ENCODE measurements at places on chromosomes 16 and 17.
A peak's percentile ranks its signal among the peaks of the same experiment; 100 is the strongest.

- no peak for DNase-seq
Measured at GRCh38 chr17:78661093-78661770, 84.0 kb upstream of the DNAH17 start.

GRCh38 chr16:9525037-9525436, 433.6 kb downstream of the HAPSTR1 start:
- DNase-seq = no peak

DNA sequence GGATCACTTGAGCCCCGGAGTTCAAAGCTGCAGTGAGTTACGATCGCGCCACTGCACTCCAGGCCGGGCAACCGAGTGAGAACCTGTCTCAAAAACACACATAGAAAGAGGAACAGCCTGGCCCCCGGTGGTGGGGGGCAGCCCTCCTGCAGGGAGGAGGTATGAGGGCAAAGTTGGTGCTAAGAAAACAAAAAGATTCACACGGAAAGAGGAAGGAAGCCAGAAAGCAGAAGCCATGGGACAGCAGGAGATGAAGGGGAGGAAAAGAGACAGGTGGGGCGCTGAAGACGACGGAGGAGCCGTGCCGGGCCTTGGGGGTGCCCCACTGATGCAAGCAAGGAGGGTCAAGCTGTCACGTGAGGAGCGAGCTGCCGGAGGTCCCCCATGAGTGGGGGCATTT, 8.2 kb upstream of the C16orf74 start:
- no peak for DNase-seq

DNA sequence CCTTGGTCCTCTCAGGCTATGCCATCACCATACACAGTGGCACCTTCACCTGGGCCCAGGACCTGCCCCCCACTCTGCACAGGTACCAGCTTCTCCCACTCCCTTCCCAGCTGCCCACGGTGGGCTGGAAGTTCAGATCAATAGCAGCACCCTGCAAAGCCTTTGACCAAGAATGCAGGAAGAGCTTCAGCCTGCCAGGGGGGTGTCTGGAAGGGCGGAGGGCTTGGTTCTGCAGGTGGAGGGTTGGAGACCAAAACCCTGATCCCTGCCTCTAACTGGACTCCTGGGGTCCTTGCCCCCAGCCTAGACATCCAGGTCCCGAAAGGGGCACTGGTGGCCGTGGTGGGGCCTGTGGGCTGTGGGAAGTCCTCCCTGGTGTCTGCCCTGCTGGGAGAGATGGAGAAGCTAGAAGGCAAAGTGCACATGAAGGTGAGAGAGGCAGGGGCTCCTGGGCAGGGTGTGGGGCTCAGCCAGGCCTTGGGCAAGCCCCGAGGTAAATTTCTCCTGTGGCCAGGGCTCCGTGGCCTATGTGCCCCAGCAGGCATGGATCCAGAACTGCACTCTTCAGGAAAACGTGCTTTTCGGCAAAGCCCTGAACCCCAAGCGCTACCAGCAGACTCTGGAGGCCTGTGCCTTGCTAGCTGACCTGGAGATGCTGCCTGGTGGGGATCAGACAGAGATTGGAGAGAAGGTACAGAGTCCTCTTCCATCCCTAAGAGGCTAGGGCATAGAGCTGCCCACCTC, 34.3 kb downstream of the ABCC3 start:
- DNase-seq = no peak

GRCh38 chr17:38353086-38353604, 1.5 kb downstream of the SOCS7 start:
- DNase-seq = no peak

- peak; percentile 86 for DNase-seq
Measured at GRCh38 chr17:28725660-28726225, 290 bp downstream of the TLCD1 start.

GRCh38 chr17:82590881-82591539, 57.2 kb downstream of the WDR45B start:
- no peak for DNase-seq

DNA sequence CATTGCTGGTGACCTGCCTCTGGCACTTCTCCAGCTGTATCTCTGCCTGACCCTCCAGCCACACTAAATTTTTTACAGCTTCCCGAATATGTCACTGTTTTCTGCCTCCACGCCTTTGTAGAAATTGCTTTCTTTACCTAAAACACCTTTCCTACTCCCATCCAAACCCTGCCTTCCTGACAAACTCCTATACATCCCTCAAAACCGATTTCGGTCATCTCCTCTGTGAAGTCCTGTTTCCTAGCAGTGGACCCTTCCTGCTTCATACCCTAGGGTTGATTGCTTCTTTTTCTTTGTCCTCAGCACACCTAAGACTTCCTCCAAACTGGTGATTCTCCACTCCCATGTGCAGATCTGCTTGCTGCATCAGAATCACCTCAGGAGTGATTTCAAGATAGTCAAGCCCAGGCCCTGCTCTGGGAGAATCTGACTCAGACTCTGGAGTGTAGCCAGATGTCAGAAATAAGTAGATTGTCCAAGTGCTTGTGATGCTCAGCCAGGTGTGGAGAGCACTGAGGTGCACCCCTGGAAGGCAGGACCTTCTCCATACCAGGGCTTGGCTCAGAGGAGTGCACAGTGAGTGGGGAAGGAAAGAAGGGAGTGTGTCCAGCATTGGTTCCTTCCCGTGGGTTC, 184.2 kb downstream of the COPRS start:
- DNase-seq = peak; percentile 49

GRCh38 chr16:60682219-60682618, 1354.0 kb downstream of the CDH8 start:
- no peak for DNase-seq

DNA sequence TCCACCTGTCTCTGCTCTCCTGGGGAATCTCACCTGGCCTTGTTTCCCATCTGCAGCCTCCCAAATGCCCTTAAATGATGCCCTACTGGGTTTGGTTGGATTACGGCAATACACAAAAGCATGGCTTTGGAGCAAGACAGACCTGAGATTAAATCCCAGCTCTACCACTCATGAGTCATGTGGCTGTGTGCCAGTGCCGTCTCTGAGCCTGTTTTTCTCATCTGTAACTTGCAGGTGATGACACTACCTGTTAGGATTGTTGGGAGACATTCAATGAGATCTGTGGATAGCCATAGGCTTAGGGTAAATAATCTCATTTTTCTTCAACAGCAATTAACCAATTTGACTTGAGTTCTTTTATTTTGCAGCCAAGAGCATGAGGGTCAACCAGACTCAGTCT, 240.3 kb downstream of the MAF start:
- no peak for DNase-seq

GRCh38 chr17:42111871-42112551, 503 bp downstream of the DHX58 start:
- peak; percentile 27 for DNase-seq

GRCh38 chr17:71098071-71098470, 928.7 kb downstream of the KCNJ2 start:
- no peak for DNase-seq

DNA sequence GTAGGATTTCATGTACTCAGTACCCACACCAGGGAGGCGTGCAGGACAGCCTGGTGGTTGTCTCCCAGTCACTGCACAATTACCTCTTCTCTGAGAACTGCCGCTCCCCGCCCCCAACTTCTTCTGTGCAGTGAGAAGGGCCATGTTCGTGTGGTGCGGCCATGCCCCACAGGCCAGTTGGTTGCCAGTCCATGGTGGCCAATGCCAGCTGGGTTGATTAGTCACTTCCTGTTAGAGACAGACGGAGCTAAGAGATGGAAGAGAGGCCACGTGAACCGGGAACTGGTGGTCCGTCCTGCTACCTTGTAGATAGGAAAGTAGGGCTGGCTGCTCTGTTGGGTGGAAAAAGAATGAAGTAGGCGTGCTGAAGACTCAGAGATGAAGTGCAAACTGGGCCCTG, 206.5 kb downstream of the ABCC12 start:
- DNase-seq = no peak

DNA sequence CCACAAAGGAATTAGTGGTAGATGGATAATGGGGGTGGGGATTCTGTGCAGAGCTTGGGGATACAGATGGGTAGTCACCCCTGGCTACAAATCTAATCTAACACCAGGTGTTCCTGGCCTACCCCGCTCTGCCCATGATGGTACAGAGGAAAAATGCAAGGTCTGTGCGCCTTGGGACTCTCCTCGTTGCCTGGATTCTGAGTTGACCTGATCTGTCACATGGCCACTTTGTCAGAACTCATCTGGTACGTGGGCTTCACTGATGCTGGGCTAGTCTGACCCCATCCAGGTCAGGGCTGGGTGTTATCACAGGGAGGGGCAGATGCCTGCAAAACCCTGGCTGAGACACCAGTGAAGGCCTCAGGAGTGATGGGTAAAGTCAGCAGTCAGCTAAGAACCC, 5.2 kb downstream of the ZNF764 start:
- DNase-seq = no peak

- DNase-seq = peak; percentile 20
Measured at GRCh38 chr17:13702266-13702665, 100.5 kb upstream of the HS3ST3A1 start.

DNA sequence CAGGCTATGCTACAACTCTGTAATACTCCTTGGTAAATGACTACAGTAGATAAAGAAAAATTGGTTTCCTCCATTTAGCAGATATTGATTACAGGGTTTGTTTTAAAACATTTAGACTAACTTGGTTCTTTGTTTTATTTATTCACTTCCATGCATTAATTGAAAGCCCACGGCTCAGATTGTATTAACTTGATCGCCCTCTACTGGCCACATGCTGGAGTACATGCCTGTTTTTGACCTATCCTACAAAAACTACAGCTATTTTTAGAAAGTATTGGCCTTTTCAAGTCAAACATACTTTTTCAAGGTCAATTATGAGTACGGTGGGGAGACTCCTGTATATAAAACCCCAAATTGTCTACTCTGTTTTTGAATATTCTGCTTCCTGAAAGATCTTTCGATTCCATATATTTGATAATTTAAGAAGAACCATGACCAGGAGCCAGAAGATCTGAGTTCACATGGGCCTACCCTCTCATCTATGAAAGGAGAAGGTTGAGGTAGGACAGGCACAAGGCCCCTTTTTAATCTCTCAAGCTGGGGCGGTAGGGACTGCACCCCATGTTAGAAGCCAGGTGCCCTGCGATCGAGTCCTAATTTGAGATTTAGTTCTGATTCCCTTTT, 51.8 kb downstream of the CA10 start:
- peak; percentile 29 for DNase-seq

DNA sequence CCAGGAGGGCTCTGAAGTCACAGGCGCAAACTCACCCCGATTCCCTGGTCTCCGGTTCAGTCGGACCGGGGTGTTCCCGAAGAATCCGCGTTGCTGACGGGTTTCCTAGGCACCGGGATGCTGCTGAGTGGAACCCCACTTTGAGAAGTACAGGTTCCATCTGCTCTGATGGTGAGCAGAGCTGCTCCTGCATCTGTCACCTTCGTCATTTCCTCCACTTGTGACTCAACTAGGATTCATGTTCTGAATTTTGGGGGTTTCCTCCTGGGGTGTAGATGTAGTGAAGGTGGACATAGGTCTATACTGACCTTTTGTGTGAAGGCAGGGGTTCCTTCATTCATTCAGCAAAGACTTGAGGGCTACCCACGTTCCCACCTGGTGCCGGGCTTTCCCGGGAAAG, 25.0 kb downstream of the LGALS3BP start:
- no peak for DNase-seq

GRCh38 chr16:47046726-47047523, 73.5 kb upstream of the DNAJA2 start:
- no peak for DNase-seq

DNA sequence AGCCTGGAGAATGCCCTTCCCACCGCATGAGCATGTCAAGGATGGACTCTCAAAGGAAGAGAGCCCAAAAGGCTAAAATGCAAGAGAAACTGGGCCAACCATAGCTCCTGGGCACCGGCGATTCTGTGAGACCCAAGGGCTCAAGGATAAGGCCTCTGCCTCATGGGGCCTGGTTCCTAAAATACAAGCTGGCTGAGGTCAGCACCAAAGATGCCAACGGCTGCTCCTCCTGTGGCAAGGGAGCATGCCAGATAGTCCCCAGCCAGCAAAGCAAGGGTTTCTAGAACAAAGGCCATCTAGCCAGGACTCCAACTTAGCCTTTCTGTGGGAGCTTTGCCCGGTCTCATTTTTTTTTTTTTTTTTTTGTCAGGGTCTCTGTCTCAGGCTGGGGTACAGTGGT, 20.1 kb downstream of the GPRC5B start:
- DNase-seq = no peak

DNA sequence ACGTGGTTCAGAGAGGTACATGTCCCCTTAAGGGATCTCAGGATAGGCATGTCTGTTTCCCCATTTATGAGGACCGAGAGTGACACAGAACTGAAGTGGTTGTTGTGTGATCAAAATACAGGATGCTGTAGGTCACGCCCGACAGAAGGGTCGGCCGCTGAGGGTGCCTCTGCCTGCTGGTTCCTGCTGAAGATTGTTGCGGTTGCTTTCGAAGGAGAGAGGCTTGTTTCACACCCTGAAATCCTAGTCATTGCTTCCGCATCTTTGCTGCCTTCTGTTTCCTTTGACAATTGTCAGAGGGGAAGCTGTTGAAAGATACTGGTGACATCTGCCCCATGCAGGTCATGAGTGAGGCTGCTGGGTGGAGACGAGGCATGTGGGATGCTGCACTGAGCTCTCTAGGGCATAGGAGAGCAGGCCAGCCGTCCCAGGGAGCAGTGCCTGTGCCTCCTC, 3.8 kb upstream of the NAT9 start:
- no peak for DNase-seq

DNA sequence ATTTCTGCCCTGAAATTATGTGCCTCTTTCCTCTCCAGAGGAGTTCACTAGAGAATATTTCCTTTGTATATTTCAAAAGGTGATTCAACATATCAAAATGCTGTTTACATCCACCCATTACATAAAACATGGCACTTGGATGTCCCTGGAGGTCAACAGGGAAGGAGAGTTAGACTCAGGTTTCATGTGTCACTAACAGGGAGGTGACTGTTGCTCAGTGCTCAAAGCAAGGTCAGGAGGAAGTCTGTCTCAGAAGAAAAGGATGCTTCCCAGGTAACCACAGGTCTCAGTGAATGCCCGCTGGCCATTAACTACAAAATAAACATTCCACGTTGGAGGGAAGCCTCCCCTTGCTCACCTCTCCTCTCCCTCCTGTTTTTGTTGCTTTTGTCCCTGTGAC, 198.6 kb downstream of the AXIN2 start:
- no peak for DNase-seq

DNA sequence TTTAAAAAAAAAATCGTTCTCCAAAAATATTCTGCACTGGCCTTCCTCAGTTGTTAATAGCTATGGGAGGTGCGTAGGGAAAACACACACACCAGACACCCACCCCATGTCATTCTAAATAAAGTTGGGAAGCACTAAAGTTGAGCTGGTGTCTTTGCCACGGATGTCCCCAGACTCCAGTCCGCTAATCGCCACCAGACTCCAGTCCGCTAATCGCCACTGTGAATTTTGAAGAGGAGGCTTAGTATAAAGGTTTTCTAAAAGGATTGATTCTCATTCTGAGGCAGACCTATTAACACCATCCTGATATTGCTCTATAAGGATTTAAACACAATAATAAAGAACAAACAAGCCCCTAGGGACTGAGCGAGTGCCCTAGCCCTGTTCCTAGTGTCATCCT, 22.7 kb upstream of the CPSF4L start:
- no peak for DNase-seq

GRCh38 chr16:46908540-46909372, 24.6 kb downstream of the GPT2 start:
- peak; percentile 68 for DNase-seq

GRCh38 chr16:72908362-72909167, 139.4 kb downstream of the ZFHX3 start:
- no peak for DNase-seq

- DNase-seq = no peak
Measured at GRCh38 chr16:25608002-25608401, 83.8 kb upstream of the HS3ST4 start.

GRCh38 chr16:75011634-75012307, 12.9 kb downstream of the ZNRF1 start:
- DNase-seq = peak; percentile 86

- DNase-seq = no peak
Measured at GRCh38 chr17:11921296-11921695, 76.0 kb downstream of the ZNF18 start.
